ENCODE measurements at places on chromosomes 2 and 18. TPM values are rescaled to one million over a fixed set of nuclear protein-coding genes. Genes with fewer than 3 reads are reported as not detected.

Gene CHRNG
- 160 TPM for polyA plus RNA-seq

Gene MDH1B
- polyA plus RNA-seq, result 0.18 TPM

Gene LOXHD1
- polyA plus RNA-seq, result 3.2 TPM

Gene HDHD2
- 18.6 TPM for polyA plus RNA-seq

Gene DNAH7
- polyA plus RNA-seq, result 0.15 TPM

Gene MALL
- polyA plus RNA-seq, result 6.8 TPM

Gene MOGAT1
- not detected for polyA plus RNA-seq

Gene BIRC6
- 46.6 TPM for polyA plus RNA-seq

Gene REG3A
- polyA plus RNA-seq, result not detected

Gene FMNL2
- polyA plus RNA-seq, result 22.4 TPM

Gene ACAA2
- polyA plus RNA-seq, result 77.5 TPM

Gene NEU2
- polyA plus RNA-seq, result not detected

Gene DPYSL5
- polyA plus RNA-seq, result 19.1 TPM

Gene C1QL2
- polyA plus RNA-seq, result not detected

Gene DNAJC5G
- polyA plus RNA-seq, result 0.24 TPM

Gene VAMP8
- polyA plus RNA-seq, result 12.8 TPM

Gene GLB1L
- polyA plus RNA-seq, result 3.6 TPM

Gene CFC1
- not detected for polyA plus RNA-seq

Gene RAD51AP2
- polyA plus RNA-seq, result 0.11 TPM

Gene HJURP
- 10.0 TPM for polyA plus RNA-seq

Gene CHAC2
- 1.9 TPM for polyA plus RNA-seq

Gene ZNF521
- 43.7 TPM for polyA plus RNA-seq

Gene MYOM1
- 731 TPM for polyA plus RNA-seq

Gene NMS
- not detected for polyA plus RNA-seq

Gene CHRNA1
- 158 TPM for polyA plus RNA-seq

Gene SFTPB
- 0.08 TPM for polyA plus RNA-seq

Gene PLB1
- 2.0 TPM for polyA plus RNA-seq

Gene UGT1A4
- polyA plus RNA-seq, result not detected

Gene SERPINB3
- polyA plus RNA-seq, result not detected

Gene EFR3B
- polyA plus RNA-seq, result 5.9 TPM

Gene HOXD13
- polyA plus RNA-seq, result not detected

Gene ASB18
- polyA plus RNA-seq, result 8.3 TPM

Gene SCN2A
- 0.05 TPM for polyA plus RNA-seq

Gene MAP2
- 10.5 TPM for polyA plus RNA-seq

Gene IL1B
- polyA plus RNA-seq, result 0.14 TPM

Gene RFX8
- polyA plus RNA-seq, result 2.1 TPM

Gene UGT1A3
- polyA plus RNA-seq, result not detected

Gene DUSP19
- 2.2 TPM for polyA plus RNA-seq

Gene FOXD4L1
- 1.6 TPM for polyA plus RNA-seq

Gene RESP18
- polyA plus RNA-seq, result not detected

Gene RBKS
- polyA plus RNA-seq, result 1.1 TPM

Gene PPP1R1C
- polyA plus RNA-seq, result 0.34 TPM

Gene TBR1
- polyA plus RNA-seq, result not detected

Gene ADAM23
- 10.8 TPM for polyA plus RNA-seq

Gene KCNG2
- polyA plus RNA-seq, result 0.46 TPM

Gene TTC32
- 14.3 TPM for polyA plus RNA-seq

Gene SCRN3
- polyA plus RNA-seq, result 31.8 TPM

Gene SPC25
- polyA plus RNA-seq, result 7.5 TPM

Gene ERLEC1
- 40.4 TPM for polyA plus RNA-seq

Gene TRIM43
- polyA plus RNA-seq, result not detected

Gene KLF7
- polyA plus RNA-seq, result 12.5 TPM

Gene AQP12B
- polyA plus RNA-seq, result 1.1 TPM
